ENCODE measurements at places on chromosomes 11 and 22.

DNA sequence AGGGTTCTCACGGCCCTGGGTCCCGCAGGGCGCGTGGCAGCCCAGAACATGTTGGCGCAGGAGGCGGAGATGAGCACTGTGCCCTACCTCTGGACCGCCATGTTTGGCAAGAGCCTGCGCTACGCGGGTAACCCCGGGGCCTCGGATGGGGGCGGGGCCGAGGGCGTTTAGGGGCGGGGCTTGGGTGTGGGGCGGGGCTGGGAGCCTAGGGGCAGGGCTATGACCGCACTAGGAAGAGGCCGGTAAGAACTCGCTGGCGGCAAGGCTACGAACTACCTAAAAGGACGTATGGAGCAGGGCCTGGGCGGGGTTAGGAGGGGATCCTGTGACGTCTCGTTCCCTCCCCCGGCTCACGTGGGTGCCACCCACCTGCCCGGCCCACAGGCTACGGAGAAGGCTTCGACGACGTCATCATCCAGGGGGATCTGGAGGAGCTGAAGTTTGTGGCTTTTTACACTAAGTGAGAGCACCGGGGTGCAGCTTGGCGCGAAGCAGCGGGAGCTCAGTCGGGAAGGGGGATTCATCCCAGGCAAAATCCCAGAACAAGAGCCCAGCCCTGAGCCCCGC lies 2.8 kb upstream of the LZTR1 start:
- DNase-seq: no peak

DNA sequence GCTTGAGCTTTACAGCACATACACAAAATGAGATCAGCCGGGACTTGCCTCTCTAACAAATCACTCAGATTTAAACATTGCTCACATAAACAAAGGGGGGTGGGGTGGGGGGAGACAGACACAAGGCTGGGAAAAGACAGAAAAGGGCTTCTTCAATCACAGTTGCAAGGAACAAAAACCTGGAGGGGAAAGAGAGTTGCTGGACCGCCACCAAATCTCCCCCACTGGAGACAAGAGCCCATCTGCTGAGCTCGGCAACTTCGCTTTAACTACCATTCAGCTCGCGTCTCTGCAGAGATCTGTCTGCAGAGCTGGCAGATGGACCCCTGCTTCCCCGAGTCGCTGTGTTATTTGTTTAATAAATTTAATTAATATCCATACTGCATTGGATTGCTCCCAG lies 165.0 kb downstream of the RCN1 start:
- DNase-seq: no peak

- no peak for DNase-seq
Observed at GRCh38 chr22:48517039-48518030, 1310.3 kb downstream of the BRD1 start.

GRCh38 chr11:10587388-10587787 lies 18.9 kb upstream of the LYVE1 start:
- DNase-seq: no peak

DNA sequence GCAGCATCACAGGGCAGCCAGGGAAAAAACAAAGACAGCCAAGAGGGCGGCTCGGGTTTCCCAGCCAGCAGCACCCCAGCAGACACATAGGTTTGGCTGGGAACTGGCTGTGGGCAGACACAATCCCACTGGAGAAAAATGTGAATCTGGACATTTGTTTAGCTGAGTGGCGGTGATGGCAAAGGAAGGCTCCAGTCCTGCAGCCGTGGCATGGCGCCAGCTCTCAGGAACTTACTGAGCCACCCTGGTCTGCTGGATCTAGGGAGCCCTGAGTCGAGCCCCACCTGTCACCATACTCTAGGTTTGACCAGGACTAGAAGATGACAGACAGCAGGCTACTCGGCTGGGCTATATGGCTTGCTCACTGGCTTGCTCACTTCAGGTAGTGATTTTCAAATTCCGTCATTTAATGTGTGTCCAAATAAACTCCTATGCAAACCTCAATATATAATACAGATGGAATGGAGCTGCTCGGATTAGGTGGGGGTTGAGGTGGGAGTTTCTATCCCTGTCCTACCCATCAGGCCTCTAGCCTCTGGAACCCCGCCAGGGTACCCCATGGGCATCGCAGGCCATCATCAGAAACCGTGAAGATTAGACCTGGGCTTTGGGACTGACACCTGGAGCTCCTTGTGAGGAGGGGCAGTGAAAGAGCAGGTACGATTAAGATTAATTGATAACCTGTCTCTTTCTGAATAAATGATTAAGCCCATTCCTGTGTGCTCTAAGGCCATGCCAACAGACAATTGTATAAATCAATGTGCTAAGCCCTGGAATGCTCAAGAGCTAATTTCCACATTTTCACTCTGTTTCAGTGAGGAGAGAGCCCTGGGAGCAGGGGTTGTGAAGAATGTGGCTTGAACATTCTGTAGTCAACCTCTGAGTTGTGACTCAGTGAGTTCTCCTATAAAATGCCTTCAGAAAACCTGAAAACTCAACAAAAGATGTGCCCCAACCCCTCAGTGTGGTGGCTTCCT lies 42.5 kb downstream of the GALNT18 start:
- DNase-seq: no peak

- no peak for DNase-seq
Observed at GRCh38 chr11:10906521-10906920, 48.7 kb upstream of the ZBED5 start.

- DNase-seq: no peak
Observed at GRCh38 chr11:10617551-10617950, 49.1 kb upstream of the LYVE1 start.

DNA sequence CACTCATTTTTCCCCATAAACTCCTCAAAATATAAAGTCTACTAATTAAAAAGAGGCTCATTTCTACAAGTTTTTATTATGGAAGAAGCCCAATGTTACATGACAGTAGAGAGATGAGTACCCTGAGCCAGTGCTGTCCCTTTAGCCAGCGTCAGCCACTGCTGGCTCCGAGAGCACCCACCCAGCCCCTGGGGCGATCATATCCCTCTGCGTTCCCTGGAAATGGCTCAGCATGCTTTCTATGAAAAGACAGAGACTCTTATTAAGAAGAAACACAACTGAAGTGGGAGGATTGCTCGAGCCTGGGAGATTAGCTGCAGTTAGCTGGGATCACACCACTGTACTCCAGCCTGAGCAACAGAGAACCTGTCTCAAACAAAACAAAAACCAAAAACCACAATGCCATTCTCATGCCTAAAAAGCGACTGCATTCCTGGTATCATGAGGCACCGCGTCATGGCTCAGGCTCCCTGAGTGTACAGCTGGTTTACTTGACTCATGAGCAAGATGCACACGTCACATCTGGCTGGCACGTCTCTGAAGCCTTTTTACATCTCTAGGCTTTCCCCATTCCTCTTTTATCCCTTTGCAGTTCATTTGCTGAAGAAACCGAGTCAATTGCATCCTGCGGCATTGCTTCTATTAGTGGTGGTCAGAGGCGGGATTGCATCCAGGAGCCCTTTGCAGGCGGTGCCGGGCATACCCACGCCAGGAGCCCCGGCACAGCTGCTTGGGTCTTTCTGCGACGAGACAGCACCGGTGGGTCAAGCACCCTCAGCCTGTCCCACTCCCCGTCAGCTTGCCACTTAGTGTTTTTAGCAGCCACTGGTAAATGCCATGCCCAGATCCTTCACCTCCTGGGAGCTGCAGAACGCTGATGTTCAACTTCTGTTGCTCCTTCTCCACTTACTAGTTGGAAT lies 119.9 kb downstream of the CTTN start:
- no peak for DNase-seq

Measured in SHP77 (cell line).